ENCODE measurements at places on chromosomes 3 and 15.

DNA sequence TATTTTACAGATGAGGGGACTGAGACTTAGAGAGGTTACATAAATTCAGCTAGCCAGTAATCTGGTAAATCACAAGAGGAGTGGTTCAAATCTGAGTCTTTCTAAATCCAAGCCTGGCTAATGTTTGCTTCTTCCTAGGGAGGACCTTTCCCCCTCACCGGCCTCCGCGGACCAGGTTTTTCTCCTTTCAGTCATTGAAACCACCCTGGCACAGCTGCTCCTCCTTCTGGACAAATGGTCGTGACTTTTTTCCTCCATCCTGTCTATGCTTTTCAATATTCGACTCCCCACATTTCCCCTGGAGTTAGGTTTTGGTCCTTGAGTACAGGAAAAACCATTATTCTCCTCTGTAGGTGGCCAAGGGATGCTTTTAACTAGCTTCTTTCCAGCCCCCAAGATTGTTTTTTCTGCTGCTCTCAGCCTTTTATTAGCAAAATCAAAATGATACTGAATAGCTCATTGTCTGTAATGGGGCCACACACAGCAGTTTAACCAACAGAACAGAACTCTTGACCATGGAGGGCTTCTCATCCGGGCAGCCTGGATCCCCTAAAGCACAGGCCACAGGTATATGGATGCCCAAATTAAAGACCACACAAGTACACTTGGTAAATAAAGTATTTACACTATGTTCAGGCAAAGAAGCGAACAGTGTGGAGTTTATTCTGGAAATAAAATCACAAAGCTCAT lies 85.9 kb upstream of the KLHL25 start:
- no peak for DNase-seq

- no peak for DNase-seq
These were observed 30.5 kb upstream of the ICE2 start for GRCh38 chr15:60509470-60509869.

DNA sequence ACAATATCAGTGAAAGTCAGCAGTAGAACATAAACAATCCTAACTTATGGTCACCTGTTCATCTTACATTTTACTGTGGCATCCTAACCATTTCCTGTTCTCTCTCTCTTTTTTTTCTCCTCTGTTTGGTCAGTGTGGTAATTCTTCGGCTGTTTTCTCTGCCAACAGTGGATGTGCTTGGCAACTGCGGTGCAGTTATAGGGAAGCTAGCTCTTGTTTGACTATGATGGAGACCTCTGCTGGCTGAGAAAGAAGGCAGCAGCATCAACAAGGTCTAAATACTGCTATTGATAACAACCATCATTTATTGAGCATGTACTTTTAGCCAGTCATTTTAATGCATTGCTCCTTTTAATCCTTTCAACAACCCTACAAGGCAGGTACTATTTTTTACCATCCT lies 723 bp upstream of the DRD3 start:
- no peak for DNase-seq

DNA sequence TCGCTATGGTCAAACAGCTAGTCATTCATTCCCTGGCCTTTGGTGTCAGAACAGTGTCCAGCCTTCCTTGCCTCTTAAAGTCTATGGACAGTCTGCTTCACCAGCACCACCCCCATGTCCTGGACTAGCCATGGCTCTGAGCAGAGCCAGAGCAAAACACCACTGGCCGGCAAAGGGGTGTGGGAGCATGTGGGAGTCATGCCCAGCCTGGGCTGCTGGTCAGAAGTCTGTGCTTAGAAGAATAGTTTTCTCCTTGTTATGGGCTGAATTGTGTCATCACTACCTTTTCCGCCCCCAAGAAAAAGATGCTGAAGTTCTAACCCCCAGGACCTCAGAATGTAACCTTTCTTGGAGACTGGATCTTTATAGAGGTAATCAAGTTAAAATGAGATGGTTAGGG lies 132.9 kb upstream of the LPP start:
- DNase-seq: no peak

DNA sequence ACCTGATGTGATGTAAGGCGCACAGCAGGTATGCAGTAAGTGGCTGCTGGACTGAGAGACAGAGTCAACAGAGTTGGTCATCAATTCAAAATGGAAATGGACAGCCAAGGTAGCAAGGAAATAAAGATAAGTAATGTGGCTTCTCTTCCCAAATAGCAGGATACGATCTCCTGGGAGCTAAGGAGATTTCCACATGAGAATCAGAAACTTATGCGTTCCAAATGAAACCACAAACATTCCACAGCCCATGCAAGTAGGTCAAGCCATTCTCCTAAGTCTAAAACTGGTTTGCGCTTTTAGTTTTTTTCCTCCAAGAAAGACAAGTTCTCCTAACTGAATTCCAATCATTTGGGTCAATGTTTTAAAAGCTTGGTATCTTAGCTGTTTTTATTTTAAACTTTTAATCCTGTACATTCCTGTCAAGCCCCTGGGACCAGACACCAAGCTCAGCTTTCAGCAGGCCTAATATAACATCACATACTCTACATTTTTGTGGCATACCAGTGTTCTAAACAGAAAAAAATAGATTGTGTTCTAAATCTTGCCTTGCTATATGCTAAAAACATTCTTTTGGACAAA lies 73.7 kb upstream of the TSPAN3 start:
- DNase-seq: no peak
